LoVo (cell line): ENCODE measurements at places on chromosomes 3 and 15.

DNA sequence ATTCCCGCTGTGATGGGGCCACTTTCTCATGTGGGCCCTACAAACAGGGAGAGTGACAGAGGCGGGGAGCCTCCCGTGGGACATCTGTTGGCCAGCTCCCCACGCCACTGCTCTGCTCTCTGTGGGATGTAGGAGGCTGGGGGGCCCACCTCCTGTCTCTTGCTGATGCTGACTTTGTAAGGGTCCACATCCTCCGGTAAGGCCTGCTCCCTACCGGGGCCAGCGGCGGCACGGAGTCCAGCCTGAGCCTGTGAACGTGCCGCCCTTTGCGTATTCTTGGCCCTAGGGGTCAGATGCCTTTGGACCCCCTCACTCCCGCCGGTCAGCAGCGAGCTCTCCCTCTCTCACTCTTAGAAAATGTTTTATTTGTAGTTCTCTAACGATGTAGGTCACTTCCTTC, 153.2 kb downstream of the LRRC28 start:
- DNase-seq: no peak

DNA sequence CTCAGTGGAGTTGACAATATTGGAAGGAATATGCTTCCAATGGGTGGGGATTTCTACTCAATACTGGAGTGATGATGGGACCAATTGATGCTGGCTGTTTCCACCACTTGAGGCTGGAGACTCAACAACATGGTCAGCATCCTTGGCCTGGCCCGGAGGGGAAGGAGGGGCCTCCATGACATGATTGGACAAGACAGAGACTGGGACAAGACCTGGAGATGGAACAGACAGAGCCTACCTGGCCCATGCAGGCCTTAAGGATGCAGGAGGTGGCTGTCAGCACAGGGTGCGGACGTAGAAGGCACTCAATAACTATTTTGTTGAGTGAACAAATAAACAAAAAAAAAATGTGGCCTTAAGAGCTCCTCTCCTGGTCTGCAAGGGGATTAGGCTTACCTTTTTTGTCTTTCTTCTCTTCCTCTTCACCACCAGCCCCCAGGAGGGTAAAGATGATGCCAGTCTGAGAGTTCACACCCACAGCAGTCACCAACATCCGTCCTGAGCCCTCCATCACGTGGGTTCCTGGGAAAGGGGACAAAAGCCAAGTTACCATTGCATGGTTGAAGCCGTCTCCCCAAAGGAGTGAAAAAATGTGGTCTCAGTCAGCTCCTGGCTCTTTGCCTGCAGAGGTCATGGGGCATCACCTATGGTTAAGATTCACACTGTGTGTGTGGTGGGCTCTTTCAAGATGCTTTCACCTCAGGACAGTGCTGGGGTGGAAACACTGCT, 67.1 kb upstream of the SEC13 start:
- no peak for DNase-seq

DNA sequence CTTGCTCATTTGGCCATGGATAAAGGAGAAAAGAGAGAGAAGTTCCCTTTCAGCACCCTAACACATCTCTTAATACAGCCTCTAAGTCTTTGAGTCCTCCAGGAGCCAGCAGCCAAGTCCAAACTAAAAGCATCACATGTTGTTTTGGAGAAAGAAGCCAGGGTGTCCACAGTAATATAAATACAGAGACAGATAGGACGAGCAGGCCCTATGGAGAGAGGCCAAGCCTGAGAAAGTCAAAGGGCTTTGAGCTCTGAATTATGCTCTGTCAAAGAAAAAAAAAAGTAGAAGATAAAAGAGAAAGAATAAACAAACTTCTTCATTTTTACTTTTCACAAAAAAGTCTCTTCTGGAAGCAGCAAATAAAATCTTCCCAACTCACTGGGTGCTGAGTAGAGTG, 92.4 kb upstream of the THBS1 start:
- DNase-seq: no peak

DNA sequence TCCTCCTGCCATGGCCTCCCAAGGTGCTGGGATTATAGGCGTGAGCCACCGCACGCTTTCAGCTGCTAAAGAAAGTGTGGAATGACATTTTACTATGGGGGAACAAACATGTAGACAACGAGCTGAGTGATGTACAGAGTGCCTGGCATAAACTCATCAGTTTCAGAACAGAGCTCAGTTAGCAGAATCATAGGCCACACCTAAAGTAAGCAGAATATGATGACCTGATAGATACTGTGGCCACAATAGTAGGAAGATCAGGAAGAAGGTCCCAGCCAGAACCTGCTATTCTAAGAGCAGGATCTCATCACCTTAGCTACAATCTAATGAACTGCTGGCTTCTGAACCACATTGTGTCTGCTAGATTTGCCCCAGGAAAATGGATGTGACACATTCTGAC, 158.3 kb downstream of the TPRG1 start:
- no peak for DNase-seq

GRCh38 chr15:94238539-94239118, 7.3 kb downstream of the MCTP2 start:
- no peak for DNase-seq

DNA sequence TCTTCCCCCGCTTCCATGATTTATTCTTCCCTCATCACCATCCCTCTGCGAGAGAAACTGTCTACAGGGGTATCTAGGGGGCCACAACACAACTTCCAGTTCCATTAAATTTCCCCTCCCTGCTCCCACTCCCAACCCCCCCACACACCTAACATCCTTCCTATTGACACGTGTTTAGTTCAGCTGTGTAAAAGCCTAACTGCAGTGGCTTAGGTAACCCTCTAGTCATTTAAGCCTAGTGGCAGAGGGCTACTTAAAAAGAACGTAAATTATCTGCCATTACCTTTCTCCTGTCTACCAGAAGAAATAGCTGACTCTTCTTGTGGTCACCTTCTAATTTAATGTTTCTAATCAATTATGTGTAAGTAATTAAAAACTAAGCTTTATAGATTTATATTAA, 56.3 kb downstream of the ZNF148 start:
- DNase-seq: no peak

DNA sequence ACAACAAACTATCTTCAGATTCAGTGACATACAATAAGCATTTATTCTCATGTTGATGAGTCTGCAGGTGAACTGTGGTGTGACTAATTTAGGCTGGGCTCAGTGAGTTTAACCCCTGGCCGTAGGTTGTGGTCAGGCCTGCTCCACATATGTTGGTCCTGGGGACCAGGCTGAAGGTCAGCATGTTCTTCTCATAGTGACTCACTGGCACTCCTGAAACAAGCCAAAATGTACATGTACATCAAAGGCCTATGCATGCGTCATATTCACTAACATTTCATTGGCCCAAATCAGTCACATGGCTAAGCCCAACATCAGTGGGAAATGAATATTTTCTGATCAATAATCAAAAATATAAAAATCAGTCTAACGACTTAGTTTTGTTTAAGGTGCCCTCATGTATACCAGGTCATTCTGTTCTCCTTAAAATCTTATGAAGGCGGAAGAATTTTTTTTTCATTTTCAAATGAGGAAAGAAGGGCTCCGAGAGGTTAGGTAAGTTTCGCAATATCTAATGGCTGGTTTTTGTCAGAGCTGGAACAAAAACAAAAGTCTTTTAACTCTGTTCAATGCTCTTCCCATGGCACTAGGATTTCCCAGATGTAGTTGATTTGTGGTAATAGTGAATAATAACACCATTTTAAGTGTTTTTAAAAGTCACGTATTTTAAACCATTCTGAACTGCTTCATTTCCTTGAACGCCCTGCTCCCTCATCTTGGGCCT, 148.5 kb downstream of the MFSD1 start:
- no peak for DNase-seq

GRCh38 chr3:111385971-111386495, 156.0 kb upstream of the CD96 start:
- DNase-seq: no peak

DNA sequence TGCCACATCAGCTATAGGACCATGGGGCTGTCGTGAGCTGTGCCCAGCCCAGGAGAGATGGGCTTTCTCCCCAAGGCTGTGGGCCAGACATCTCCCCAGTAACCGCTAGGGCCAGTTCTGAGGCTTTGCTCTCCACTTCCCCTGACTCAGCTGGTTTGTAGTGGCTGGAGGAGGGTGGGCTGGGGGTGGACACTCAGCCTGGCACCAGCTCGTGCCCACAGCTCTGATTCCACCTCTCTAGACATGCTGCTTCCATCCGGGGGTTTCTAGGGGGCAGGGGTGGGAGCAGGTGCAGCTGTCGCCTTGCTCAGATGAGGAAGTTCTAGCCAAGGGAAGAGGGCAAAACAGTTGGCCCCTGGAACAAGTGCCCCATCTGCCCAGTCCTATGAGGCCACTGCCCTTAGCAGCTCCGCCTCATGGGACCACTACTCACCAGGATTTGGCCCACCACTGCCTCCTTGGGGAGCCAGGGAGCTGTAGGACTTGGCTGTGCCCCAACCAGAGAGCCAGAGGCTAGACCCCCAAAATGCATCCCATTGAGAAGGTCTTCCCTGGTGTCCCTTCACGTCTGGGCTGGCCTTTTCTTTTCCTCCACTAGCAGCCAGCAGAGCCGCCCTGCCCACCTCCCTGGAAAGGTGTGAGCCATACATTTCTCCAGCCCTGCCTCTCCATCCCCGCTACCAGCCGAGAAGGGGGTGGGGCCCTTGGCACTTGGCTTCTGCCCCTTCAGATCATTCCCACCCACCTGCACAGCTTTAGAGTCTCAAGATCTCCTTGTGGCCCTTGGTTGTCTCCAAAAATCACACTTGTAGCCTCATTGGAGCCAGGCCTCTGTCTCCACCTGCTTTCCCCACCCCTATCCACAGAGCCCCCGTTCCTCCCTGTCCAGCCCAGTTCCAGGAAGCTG, 9.9 kb downstream of the GLYCTK start:
- DNase-seq: no peak

DNA sequence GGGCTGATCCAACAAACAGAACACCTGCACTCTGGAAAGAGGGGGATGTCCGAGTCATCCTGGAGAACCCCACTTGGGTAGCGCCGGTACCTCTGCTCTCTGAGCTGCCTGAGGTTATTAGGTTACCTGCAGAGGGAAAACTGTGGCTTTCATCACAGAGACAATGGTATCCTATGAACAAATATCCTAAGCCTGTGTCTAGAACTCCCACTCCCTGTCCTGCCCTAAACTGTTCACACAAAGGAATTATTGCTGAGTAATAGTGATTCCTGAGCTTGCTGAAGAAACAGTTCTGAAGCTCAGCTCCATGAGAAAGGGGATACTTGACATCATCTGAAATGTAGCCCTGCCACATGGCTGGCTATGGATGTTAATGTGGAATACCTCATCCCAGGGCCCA, 31.9 kb upstream of the WNT5A start:
- DNase-seq: no peak

GRCh38 chr3:128501431-128501830, 8.4 kb upstream of the GATA2 start:
- DNase-seq: no peak
